ENCODE measurements at places on chromosomes 16 and 17.

GRCh38 chr16:89084411-89084810 is 9.2 kb upstream of the ACSF3 start:
- no peak for DNase-seq
- H3K4me3 ChIP-seq: no peak overlapping the region
- peaks cover 3% of the 10 kb centered on the region for H3K4me1 ChIP-seq
- peaks cover 32% of the 10 kb centered on the region for H3K27me3 ChIP-seq

DNA sequence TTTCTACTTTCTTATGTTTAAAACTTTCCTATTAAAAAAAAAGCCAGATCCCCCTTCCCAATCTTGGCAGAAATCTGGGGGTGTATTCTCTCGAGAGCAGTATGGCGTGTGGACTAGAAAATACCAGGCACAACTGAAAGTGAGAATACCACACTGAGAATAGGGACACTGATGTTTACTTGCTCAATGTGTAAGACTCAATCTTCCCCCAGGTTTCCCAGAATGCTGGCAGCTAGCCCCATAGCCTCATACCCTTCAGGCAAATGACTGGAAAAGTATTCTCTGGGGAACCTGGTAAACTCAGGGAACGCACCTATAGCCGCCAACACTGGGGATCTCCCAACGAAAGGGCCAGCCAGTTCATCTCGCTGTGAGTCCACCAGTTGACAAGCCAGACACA is 15.3 kb downstream of the ZZEF1 start:
- H3K27me3 ChIP-seq: no peaks in the 10 kb centered on the region
- H3K36me3 ChIP-seq: peaks cover 26% of the 10 kb centered on the region
- DNase-seq: no peak
- H3K4me3 ChIP-seq: no peak overlapping the region

DNA sequence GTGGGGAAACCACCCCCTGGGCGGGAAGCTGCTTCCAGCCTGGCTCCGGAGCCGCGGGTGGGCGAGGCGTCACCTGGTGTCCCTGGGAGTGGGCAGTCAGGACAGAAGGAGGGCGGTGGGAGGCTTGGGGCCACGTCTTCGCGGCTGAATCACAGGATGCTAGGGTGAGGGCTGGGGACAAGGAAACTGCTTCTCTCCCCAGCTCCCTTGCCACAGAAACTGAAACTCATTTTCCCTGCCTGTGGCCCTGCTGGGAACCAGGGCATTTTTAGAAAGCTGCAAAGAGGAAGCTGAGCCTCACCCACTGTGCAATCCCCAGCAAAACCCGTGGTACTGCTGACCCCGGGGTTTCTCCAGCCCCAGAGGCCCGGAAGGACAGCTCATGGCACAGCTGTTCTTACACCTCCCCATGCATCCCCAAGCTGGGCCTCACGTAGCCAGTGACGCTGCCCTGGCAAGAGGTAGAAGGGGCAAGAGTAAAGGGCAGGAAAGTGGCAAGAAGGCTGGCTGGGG is 8.2 kb downstream of the RHBDF2 start:
- H3K4me3 ChIP-seq: no peak overlapping the region
- H3K27ac ChIP-seq: peak overlapping the region; percentile 30
- peaks cover 3% of the 10 kb centered on the region for H3K27me3 ChIP-seq
- DNase-seq: no peak
- peaks cover 20% of the 10 kb centered on the region for H3K4me1 ChIP-seq
- no peaks in the 10 kb centered on the region for H3K36me3 ChIP-seq

DNA sequence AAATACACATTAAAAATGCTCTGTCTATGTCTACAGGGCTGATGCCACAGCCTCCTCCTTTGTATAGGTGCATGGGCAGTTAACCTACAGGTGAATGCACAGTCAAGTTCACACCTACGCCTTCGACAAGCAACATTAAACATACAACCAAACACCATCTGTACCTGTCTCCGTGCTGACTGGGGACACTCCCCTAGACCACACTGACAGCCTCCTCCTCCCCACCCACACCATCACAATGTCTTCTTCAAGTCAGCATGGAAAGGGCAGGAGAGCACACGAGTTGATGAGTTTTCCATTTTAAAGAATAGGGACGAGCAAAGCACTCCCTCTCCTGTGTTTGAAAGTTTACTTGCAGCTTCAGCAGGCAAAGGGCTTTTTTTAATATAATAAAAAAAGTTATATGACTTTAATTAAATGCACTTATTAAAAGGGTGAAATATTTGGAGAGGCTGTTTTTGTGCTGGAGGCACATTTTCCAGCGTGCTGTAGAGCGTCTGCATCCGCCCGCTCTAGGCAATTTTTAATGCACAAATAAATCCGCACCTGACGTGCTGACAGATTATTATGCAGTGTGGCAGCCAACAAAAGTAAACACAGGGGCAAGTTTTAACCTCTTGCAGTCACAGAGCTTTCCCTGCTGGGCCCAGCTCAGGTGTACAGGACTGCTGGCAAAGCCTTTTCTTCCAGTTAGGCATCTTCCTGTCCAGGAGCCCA is 367.9 kb downstream of the SOX9 start:
- H3K36me3 ChIP-seq: no peaks in the 10 kb centered on the region
- DNase-seq: no peak
- H3K27me3 ChIP-seq: peaks cover 4% of the 10 kb centered on the region
- H3K4me3 ChIP-seq: no peak overlapping the region

DNA sequence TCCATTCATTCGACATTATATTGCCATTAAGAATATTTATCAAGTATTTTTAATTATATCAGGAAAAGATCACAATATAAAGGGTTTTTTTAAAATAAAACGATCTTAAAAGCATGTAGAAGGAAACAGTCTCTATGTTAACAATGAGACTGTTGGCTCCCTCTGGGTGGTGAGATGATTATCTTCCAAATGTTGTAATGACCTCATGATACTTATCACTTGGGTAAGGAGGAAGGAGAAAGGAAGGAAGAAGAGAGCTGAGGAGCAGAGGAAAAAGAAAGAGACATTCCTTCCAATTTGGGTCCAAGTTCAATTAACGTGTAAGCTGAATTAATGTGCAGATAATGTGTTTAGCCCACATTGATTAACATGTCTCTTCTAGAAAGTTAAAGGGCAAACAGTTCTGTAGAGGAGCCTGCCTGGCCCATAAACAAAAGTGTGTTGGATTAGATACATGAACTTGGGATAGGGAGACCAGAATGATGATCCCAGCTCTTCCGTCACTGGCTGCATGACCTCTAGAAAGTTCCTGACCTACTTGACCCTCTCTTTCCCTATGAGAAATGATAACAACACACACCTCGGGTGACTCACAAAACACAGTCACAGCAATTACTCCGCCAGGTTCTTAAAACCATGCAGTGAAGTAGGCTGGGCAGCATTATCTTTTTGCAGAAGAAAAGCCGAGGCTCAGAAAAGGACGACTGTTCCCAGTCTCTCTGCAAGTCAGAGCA is 32.0 kb downstream of the PIMREG start:
- no peak for DNase-seq
- H3K36me3 ChIP-seq: no peaks in the 10 kb centered on the region
- peaks cover 20% of the 10 kb centered on the region for H3K27me3 ChIP-seq
- peaks cover 20% of the 10 kb centered on the region for H3K4me1 ChIP-seq

GRCh38 chr16:85594273-85594977 is 18.7 kb upstream of the GSE1 start:
- DNase-seq: no peak
- peaks cover 22% of the 10 kb centered on the region for H3K4me1 ChIP-seq
- no peak overlapping the region for H3K4me3 ChIP-seq
- peak overlapping the region; percentile 75 for H3K27ac ChIP-seq

Data from mesothelial cell of epicardium (in vitro differentiated cells).